Stimulated activated CD4-positive, alpha-beta T cell treated with anti-CD3 and anti-CD28 coated beads, Interleukin-4, amount 100 ng/mL, for 24 hours (primary cell): ENCODE measurements at places on chromosomes 6 and 20.

DNA sequence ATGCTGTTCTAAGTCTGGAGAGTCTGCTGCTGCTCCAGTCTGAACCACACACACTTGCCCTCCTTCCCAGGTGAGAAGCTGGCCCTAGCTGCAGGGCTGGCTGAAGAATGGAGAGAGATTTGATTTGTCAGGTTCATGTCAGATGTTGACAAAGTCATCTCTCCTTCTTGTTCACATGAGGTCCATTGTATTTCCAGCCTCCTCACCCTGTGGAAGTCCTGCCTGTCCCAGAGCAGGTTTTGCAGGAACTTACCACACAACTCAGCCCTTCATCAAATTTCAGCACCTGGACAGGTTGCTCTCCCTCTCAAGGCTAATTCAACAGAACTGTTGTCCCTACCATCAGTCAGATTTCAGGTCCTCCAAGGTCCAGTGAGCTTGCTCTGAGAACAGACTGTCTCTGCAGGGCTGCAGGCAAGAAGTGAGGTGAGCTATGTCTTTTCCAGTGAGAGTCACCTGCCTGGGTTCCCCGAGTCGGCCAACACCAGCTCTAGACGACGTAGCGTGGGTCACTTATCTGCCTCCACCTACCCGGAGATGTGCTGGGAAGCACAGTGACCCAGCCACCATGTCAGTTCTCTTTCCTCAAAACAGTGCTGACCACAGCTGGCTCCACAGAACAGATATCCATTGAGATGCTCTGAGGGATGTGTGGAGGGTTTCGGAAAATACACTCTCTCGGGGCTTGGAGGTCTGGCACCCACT lies 58.0 kb upstream of the CD93 start:
- DNase-seq, result no peak

GRCh38 chr20:20360464-20360863 lies 7.4 kb upstream of the INSM1 start:
- DNase-seq, result peak; percentile 45

DNA sequence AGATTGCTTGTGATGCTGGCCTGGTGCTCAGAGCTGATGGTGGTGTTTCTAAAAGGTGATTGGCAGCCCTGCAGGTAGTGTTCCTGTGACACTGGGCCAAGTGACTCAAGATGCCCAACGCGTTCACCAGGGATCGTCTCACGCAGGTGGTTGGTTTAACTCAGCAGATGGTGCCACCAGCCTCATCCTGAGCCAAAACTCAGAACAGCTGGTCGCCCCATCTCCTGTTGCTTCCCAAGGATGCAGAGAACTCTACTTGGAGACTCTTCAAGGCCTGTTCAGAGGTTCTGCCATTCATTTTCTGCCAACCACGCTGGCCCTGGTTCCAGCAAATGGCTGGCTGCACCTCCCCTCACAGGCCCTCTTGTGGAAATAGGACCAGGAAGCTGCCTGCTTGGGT lies 394.4 kb downstream of the CDH26 start:
- no peak for DNase-seq

GRCh38 chr6:108176281-108177089 lies 10.7 kb downstream of the NR2E1 start:
- no peak for DNase-seq

- no peak for DNase-seq
Measured at GRCh38 chr6:89910902-89911240, 16.6 kb downstream of the GJA10 start.

DNA sequence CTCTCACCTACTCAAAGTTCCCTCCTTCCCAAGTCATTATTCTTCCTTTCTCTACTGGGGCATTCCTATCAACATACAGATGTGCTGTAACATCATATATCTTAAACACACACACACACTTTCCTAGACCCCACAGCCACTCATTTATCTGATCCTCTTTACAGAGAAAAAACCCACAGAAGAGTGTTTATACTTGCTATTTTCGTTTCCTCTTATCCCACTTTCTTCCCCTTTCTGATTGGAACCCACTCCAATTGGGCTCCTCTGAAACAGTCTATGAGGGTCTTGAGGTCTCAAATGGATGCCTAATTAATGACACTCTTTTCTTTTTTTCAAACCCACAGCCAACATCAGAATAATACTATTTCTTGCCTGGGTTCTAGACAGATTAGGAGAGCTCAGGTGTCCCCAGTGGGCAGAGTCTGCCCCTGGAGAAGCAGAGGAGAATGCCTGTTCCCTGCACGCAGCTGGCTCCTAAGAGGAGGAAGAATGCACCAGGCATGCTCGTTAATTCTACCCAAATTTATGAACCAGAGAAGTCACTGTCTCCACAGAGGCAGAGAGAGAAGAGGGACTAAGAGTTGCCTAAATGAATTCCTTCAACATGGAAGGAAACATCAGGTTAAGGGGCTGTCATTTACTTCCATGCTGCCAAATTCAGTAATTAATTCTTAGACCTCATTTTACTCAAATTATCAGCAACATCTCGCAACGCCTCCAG lies 65.9 kb downstream of the CRYBG1 start:
- DNase-seq, result no peak

- no peak for DNase-seq
Measured at GRCh38 chr6:17580518-17581048, 19.5 kb upstream of the FAM8A1 start.

GRCh38 chr6:46128476-46128875 lies 1.3 kb upstream of the ENPP4 start:
- no peak for DNase-seq

GRCh38 chr20:62441987-62442539 lies 14.7 kb upstream of the RBBP8NL start:
- no peak for DNase-seq

DNA sequence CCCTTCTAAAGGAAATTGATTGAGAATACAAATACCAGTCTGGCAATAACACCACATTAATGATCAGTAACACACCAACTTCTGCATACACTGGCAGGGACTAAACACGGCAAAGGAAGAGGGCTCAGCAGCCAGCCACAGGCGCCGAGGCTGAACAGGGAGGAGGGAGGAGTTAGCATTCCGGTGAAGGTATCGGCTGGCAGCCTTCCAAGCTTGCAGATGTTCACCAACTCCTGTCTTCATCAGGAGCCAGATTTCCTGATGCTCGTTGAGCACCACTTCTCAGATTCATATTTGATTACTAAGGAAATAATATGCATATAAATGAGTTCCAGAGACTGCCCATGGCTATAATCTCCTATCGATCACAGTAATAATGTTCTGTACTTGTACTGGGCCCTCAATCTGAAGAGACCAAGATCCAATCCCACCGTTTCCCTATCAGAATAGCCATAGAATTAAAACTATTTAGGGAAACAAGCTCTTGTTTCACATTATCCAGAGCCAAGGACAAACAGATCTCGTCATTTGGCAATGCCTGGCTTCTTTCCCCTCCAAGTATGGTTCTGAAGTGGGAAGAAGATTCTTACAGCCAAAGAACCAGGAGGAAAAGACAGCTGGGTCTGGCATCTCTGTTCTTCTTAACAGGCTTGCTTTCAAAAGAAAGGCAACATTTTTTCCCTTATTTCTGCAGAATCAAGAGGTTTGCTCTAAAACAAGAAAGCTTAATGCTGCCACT lies 42.2 kb downstream of the GFOD1 start:
- no peak for DNase-seq

GRCh38 chr20:13322621-13323020 lies 101.5 kb downstream of the ISM1 start:
- DNase-seq, result no peak

DNA sequence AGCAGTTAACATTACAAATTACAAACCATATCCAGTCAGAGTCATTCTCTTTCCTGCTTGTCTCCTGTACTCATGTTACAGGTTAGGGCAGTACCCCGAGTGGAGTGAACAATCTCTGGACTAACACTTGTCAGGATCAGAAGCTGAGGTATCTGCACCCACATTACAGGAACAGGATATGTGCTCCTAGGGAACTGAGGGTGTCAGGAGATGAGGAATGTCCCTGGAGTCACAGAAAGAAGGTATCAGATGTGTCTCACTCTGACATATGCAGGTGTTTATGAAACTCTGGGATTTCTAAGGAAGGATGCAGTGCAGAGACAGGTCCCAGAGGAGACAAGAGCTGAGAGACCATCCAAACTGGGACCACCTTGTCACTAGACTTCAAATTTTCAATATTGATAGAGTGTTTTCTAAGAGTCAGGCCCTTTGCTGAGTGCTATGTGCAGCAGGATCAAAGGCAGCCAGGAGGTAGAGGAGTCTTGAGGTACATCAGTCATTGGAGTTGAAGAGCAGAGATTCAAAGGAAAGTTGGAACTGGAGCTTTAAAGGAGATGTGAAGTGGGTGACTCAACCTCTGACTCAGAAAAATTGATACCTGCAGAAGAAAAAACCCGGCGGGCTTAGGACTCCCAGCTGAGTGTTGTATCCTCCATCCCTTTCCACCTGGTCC lies 12.6 kb downstream of the HLA-DPB1 start:
- DNase-seq, result no peak

GRCh38 chr6:154249499-154250298 lies 106.9 kb downstream of the IPCEF1 start:
- peak; percentile 35 for DNase-seq

- DNase-seq, result no peak
Measured at GRCh38 chr6:44563397-44563796, 175.9 kb downstream of the CDC5L start.

DNA sequence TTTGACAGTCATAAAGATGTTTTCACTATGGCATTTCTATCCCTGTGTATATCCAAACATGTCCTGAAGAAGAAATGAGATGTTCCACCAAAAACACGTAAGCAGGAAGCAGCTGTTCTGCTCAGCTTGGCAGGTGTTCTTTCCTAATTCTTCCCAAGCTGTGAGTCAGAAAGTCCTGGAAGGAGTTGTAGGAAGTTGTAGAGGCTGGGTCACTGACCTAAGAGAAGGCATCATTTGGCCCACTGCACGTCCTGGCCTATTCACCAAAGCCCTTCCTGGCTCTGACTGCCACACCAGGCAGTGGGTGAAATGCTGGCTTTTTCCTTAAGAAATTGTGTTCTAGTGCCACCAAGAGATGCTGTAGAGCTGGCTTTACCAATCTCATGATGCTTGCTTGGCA lies 40.3 kb downstream of the STX11 start:
- no peak for DNase-seq

DNA sequence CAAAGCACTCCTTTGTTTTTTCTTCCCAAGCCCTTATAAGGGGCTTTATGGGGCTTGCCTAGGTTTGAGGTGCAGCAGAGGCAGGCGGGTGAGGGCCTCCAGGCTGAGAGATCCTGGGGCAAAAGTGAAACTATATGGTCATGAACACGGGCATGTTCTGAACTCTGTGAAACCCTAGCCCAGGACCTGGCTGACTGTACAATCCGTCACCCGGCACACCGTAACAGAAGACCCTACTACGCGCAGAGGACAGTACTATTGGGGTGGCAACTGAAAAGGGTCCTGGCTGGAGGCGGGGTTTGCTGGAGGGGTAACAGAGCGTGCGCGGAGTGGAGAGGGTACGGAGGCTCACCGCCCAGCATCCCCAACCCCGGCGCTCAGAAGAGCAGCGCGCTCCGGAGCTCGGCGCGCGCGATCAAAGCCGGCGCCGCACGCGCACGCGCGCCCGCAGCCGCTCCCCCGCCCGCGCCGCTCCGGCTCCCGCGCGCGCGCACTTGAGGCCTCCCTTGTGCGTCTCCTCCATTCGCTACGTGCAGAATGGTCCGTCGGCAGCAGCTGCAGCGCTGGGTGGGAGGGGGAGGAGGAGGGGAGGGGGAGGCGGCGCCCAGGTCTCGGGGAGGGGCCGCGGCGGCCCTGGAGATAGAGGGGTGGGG lies 54.2 kb downstream of the MRPL14 start:
- DNase-seq, result peak; percentile 80

DNA sequence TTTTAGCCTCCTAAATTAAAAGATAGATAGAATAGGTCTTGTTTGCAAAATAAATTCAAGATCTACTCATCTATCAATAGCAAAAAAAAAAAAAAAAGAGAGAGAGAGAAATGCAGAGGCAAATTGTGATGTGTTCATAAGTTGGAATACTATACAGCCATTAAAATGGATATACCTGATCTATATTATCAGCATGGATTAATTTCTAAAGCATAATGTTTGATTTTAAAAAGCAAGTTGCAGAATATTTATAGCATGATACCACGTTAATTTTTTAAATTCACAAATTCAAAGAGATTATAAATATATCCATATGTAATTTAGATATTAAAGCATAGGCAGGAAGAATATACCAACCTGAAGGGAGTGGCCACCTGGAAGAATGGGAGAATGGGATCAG lies 114.9 kb upstream of the PTPRT start:
- no peak for DNase-seq
